ENCODE measurements at places on chromosomes 3 and 15. TPM values are rescaled to one million over a fixed set of nuclear protein-coding genes. Genes with fewer than 3 reads are reported as not detected.

Gene NLGN1
- total RNA-seq, result not detected

Gene CCDC50
- total RNA-seq, result 29.4 TPM

Gene LCMT2
- 5.6 TPM for total RNA-seq

Gene SEMA3F
- total RNA-seq, result not detected

Gene TTLL13
- total RNA-seq, result 0.24 TPM

Gene ATP13A4
- total RNA-seq, result 5.1 TPM

Gene GOLGA6L10
- total RNA-seq, result 2.5 TPM

GRCh38 chr15:68749793-68750192 lies 70.9 kb downstream of the ANP32A start:
- H3K4me1 ChIP-seq, result peaks cover 3% of the 10 kb centered on the region
- no peaks in the 10 kb centered on the region for H3K27me3 ChIP-seq
- no peaks in the 10 kb centered on the region for H3K36me3 ChIP-seq
- no peak overlapping the region for H3K4me3 ChIP-seq
- DNase-seq, result no peak

DNA sequence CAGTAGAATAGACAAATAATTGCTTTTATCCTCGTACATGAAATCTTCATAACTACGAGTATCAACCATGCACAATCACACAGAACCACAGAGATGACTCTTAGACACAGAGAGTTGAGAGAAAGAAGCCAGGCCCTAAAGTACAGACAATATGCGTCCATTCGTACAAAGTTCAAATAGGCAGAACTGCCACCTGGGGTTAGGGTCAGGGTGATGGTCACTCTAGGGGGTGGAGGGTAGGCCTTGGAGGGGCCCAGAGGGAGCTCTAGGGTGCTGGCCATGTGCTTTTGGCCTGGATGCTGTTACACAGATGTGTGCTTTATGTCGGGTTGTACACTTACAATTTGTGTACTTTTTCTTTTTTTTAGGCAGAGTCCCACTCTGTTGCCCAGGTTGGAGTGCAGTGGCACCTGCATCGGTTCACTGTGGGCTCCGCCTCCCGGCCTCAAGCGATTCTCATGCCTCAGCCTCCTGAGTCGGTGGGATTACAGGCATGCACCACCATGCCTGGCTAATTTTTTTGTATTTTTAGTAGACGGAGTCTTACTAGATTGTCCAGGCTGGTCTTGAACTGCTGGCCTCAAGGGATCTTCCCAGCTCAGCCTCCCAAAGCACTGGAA lies 65.9 kb upstream of the KLF13 start:
- H3K4me3 ChIP-seq, result no peak overlapping the region
- H3K36me3 ChIP-seq, result no peaks in the 10 kb centered on the region
- DNase-seq, result no peak
- peaks cover 74% of the 10 kb centered on the region for H3K4me1 ChIP-seq
- peaks cover 15% of the 10 kb centered on the region for H3K27me3 ChIP-seq

DNA sequence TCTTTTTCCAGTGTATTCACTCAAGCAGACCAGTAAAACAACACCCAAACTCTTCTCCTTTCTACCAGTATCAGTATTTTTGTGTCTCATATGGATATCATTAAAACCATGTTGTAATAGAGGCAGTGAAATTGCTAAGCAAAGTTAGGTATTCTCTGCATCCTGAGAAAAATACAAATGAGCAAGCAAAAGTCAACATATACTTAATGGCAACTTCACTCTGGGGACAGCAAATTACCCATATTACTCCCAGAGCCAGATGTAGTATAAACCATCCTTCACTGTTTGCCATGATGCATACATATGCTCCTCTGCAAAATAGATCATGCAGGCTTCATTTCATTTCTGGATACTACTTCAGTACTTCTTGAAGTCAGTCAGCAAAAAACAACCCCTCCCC lies 22.1 kb downstream of the UBA5 start:
- no peaks in the 10 kb centered on the region for H3K4me1 ChIP-seq
- peak overlapping the region; percentile 29 for H3K27ac ChIP-seq
- H3K27me3 ChIP-seq, result no peaks in the 10 kb centered on the region
- peaks cover 13% of the 10 kb centered on the region for H3K36me3 ChIP-seq

DNA sequence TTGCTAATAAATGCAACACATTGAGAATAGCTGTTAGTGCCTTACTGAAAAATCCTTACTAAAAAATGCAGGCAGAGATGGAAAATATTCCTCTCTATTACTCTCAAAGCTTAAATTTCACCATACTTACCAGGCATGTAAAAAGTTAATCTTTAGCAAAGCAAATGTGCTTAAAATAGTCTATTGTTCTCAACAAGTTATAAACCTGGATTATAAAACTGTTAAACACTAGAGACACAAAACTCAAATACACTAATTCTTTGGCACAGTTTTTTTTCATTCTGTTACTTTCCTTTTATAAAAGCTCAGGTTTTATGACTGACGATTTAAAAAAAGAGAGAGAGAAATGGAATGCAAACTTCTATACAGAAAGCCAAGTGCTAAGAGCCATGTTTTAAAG lies 119.8 kb downstream of the THRB start:
- H3K4me3 ChIP-seq, result no peak overlapping the region
- H3K27me3 ChIP-seq, result no peaks in the 10 kb centered on the region
- no peaks in the 10 kb centered on the region for H3K4me1 ChIP-seq
- no peak overlapping the region for H3K27ac ChIP-seq
- no peak for DNase-seq

DNA sequence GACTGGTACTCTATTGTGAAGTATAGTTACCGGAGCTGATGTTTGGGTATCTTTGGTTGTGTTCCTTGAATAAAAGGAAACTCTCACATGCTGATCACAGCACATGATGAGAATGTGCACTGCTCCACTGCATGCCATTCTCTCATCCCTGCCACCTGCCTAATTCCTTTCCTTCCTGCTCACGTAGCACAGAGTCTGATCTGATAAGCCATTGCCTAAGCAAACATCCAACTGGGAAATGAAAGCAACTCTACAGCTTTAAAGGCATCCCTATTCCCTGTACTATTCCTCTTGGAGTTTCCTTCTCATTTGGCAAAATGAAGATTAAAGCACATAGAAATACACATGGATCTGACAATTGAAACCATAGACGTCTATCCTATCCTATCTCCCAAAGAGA lies 359.8 kb downstream of the C3orf38 start:
- DNase-seq, result no peak
- no peaks in the 10 kb centered on the region for H3K4me1 ChIP-seq
- H3K27me3 ChIP-seq, result no peaks in the 10 kb centered on the region
- no peak overlapping the region for H3K27ac ChIP-seq
- H3K36me3 ChIP-seq, result peaks cover 3% of the 10 kb centered on the region
- H3K4me3 ChIP-seq, result no peak overlapping the region

GRCh38 chr15:52290800-52291199 lies 4.8 kb downstream of the MYO5C start:
- H3K4me1 ChIP-seq, result peaks cover 10% of the 10 kb centered on the region
- no peak for DNase-seq
- no peak overlapping the region for H3K27ac ChIP-seq
- no peaks in the 10 kb centered on the region for H3K36me3 ChIP-seq
- H3K27me3 ChIP-seq, result peaks cover 30% of the 10 kb centered on the region
- H3K4me3 ChIP-seq, result no peak overlapping the region

- H3K27me3 ChIP-seq, result peaks cover 29% of the 10 kb centered on the region
- H3K4me1 ChIP-seq, result no peaks in the 10 kb centered on the region
- no peak for DNase-seq
Measured at GRCh38 chr3:132246212-132246611, 71.0 kb upstream of the ACP3 start.

GRCh38 chr3:58249358-58250092 lies 11.9 kb downstream of the ABHD6 start:
- no peak overlapping the region for H3K27ac ChIP-seq
- no peaks in the 10 kb centered on the region for H3K27me3 ChIP-seq
- DNase-seq, result no peak
- no peaks in the 10 kb centered on the region for H3K36me3 ChIP-seq

- no peak overlapping the region for H3K4me3 ChIP-seq
- peak overlapping the region; percentile 65 for H3K27ac ChIP-seq
- DNase-seq, result no peak
- H3K36me3 ChIP-seq, result peaks cover 8% of the 10 kb centered on the region
- H3K4me1 ChIP-seq, result peaks cover 9% of the 10 kb centered on the region
Measured at GRCh38 chr3:158152186-158152585, 42.3 kb downstream of the RSRC1 start.

- H3K4me1 ChIP-seq, result peaks cover 33% of the 10 kb centered on the region
- no peaks in the 10 kb centered on the region for H3K27me3 ChIP-seq
- peak; percentile 28 for DNase-seq
- peak overlapping the region; percentile 65 for H3K27ac ChIP-seq
Measured at GRCh38 chr15:84681831-84682230, 23.8 kb upstream of the NMB start.

Data from activated T-cell treated with anti-CD3 and anti-CD28 coated beads, Interleukin-2, amount 50 U/mL, for 72 hours (primary cell).